ENCODE measurements at places on chromosomes 12 and 14.
A peak's percentile ranks its signal among the peaks of the same experiment; 100 is the strongest.

GRCh38 chr12:109567296-109567695, 6.0 kb downstream of the MMAB start:
- no peak for DNase-seq

DNA sequence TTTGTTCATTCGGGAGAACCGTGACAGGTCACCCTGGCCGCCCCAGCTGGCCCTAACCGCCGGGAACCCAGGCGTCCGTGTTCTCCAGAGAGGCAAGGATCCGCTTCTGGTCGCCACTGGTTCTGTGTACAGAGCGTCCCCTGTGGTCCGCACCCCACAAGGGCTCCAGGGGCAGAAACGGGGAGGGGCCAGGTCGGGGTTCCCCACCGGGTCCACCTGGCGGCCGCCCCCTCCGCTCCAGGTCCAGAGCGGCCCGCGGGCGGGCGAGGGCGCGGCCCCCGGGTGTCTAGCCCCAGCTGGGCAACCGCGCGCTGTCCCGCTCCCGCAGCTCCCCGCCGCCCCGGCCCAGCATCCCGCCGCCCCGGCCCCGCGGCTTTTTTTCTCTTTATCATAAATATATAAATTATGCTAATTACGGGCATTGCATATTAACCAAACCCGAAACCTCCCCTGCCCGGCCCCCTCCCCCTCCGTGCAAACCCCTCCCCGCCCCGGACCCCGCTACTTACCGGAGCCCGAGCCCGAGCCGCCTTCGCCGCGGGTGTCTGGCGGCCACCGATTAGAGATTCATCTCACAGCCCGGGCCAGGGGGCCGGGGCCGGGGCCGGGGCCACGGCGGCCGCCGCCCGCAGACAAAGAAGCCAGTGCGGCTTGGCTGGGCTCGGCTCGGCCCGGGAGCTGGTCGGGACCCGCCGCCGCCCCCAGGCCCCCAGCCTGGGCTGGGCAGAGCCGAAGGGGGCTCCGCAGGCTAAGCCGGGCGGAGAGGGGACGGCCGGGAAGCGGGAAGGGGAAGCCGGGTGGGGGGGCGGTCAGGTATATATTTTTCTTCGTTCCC, 512 bp downstream of the POU6F1 start:
- DNase-seq: peak; percentile 46

DNA sequence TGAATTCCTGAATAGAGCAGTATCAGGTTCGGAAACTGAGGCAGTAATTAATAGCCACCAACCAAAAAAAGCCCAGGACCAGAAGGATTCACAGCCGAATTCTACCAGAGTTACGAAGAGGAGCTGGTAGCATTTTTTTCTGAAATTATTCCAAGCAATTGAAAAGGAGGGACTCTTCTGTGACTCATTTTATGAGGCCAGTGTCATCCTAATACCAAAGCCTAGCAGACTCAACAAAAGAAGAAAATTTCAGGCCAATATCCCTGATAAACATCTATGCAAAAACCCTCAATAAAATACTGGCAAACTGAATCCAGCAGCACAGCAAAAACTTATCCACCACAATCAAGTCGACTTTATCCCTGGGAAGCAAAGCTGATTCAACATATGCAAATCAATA, 202.3 kb upstream of the SLC16A7 start:
- DNase-seq: no peak

DNA sequence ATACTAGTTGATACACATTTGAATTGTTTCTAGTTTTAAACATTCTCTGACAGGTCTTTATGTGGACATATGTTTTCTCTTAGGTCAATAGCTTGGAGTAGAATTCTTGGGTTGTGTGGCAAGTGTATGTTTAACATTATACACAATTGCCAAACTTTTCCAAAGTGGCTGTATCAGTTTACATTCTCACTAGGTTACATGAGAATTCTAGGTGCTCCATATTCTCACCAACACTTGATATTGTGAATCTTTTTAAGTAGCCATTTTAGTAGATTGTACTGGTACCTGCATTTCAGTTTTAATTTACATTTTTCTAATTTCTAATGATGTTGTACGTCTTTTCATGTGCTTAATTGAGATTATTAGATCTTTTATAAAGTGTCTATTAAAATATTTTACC, 28.6 kb downstream of the CCDC91 start:
- DNase-seq: no peak

GRCh38 chr12:54657105-54657607, 9.0 kb upstream of the DCD start:
- no peak for DNase-seq

GRCh38 chr12:14915736-14916135, 22.6 kb downstream of the ERP27 start:
- DNase-seq: no peak

DNA sequence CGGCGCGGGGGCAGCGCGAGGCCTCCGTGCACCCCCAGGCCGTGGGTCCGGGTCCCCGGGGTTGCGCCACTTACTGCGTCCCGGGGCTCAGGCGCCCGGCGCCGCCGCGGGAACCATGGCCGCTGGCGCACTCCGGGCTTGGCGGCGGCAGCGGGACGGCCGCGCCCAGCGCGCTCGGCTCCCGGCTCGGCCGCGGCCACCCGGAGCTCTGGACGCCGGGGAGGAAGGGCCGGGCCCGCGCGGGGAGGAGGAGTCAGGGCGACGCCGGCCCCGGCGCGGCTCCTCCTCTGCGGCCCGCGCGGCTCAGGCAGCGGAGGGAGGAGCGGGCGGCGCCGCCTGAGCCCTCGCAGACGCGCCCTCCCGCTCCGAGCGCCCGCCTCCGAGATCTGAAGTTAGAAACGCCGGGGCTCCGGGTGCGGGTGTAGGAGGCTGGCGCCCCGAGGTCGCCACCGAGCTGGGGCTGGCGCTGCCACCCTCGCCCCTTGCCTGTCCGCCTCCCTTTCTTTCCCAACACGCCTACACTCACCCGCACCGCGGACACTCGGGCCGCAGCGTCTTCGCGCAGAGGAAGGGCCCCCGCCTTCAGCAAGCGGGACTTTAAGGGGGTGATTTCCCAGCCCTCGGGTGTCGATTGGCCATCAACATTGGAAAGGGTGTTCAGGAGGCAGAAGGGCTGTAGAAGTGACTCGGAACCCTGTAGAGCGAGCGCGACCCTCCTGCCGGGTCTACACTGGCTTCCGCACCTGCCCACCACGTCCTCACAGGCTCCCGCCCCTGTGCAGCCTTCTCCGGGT, at the start of gene NIN:
Gene NIN, minus strand, starts transcription at position 231 of the 794 bp plus-strand sequence. CDS start 9,106 bp downstream, outside the sequence.
- peak; percentile 86 for DNase-seq

- DNase-seq: no peak
Observed at GRCh38 chr12:27614866-27615265, 81.4 kb upstream of the REP15 start.

DNA sequence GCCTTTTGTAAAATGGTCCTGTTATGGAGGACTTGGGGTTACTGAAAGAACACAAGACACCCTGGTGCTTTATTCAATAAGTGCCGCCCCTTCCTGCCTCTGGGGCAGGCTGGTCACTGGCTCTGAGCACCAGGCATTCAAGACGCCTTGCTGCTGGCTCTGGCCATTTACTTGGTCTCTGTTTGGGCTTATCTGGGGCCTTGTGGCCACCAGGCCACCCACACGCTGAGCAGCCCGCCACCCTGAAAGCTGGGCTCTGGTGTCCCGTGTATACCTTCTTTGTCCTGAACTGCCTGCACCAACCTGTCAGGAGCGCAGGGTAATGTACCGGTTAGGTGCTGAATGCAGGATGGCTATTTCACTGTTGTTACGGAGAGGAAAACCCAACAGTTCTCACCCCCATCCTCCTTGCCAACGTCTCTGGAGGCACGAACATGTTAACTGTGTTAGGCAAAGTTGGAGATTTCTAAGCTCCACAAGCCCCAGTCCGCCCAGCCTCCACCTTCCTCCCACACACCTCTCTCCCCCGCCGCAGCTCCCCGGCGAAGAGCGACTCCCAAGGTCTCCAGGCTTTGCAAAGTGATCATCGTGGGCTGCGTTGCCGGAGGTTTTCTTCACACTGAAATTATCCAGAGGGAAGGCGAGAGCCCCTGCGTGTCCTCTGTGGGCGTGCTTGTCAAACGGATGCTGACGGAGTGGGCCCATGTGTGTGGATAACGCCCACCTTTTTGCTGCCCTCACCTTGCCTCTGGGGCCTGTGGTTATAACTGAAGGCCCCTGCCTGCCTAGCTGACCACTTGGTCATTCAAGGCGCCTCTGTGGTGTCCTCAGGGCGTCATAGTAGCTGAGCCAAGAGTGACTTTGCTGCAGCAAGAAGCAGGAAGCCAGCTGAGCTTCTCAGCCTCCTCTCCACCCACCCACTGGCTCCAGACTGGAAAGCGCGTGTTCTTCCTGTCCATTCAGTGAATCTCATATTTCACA, 18.8 kb upstream of the BEGAIN start:
- DNase-seq: peak; percentile 10

DNA sequence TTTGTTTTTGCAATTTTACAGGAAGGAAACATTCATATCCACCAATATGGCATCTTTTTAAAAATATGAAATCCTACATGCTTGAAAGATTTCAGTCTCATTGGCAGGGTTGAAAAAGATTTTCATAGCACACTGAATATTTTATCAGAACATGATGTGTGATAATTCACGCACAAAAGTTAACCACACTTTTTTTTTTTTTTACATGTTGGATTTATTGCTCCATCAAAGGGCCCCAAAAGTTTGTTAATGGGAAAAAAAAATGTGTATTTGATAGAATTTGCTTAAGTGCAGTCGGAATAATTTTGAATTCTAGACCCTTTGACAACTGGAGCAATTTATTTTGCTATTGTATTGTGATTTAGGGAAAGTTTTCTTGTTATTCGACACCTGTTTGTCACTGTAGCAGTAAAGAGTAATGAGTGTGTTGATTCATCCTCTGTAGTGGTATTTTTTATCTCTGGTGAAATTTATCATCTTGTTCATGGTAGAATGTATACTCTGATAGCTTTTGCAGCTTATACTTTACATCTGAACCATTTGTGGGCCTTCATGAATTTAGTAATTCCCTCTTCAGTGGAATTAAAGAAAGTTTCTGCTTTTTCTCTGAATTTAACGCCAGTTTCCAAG, 1.1 kb downstream of the EML1 start:
- DNase-seq: peak; percentile 44

- DNase-seq: no peak
Observed at GRCh38 chr12:27347779-27348178, 15.1 kb downstream of the BMAL2 start.

- no peak for DNase-seq
Observed at GRCh38 chr14:73365727-73366126, 92.6 kb downstream of the NUMB start.

- peak; percentile 36 for DNase-seq
Observed at GRCh38 chr12:107670999-107671643, 14.5 kb upstream of the PWP1 start.

GRCh38 chr14:105140581-105140980, 28.0 kb downstream of the JAG2 start:
- DNase-seq: no peak

- no peak for DNase-seq
Observed at GRCh38 chr12:98639491-98639890, 5.1 kb downstream of the IKBIP start.

DNA sequence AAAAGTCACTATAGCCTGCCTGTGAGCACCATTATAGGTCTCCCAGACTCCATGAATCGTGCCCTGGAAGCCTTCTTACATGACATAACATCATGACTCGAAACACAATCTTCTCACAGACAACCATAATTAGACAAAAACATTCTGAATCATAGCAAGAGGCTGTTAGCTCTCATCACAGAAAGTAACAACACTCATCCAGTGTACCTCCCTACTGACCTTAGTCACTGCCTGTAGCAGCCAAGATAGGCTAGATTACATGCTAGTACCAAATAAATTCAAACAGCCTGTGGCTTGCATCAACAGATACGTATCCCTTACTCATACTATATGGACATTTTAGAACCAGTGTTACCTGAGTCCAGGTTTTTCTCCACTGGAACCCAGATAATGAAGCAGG, 663.8 kb upstream of the FOXG1 start:
- DNase-seq: peak; percentile 68

- DNase-seq: no peak
Observed at GRCh38 chr12:54374562-54375258, 9.8 kb downstream of the ZNF385A start.

DNA sequence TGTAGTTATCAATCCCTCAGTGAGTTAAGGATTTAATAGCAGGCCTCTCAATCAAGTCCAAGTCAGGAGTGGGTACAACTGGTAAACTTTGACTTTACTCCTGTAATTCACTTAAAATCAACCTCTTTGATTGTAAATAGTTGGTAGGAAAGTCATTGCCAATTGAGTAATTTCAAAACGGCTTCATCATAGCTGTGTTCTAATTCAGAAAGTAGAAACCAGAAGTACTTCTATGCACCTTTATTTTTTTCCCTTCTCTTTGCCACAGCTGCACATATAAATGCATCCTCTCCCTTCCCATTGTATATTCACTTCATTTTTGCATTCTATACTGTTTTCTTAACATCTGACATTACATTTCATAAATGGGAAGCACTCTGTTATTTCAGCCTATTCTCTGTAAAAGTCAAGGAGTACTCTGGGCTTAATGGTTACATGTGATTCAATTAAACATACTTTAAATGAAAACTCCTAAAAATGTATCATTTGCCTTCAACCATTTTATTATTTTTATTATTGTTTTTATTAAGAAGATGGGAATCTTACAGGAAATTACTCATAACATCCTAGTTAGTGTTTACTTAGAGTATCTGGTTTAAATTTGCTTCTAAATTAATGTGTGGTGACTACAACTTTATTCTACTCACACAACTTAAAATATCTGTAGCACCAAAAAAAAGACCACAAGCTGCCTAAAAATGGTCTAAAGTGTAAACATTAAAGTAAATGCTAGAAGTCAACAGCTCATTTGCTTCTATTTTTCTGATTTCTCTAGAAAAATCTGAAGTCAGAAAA, 171.2 kb downstream of the CEP128 start:
- DNase-seq: peak; percentile 15

DNA sequence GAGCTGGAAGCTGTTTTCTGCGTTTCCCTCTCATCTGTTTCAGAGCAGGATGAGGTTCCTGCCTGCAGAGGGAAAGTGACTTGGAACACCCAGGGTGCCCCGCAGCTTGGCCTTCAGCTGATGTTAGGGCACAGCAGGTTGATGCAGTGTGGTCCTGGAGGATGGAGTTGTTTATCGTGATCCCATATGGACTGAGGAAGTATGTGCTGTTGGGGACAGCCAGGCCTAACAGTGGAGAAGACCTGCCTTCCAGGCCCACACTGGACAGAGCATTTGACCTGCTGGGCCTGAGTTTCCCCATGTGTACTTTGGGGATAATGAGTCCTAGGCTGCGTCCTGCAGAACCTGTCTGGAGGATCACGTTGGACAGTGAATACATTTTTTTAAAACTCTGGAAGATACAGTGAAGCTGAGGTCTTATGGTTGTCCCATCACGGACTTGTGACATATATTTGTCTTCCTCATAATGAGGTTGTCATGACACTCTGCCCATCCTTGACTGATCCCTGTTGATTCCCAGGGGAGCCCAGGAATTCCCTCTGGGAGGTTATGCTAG, 12.8 kb downstream of the SERPINA1 start:
- DNase-seq: no peak

GRCh38 chr14:94054401-94054800, 26.6 kb downstream of the DDX24 start:
- DNase-seq: no peak

- DNase-seq: no peak
Observed at GRCh38 chr14:56313789-56314188, 195.6 kb downstream of the PELI2 start.
